Osteoblast (primary cell): ENCODE measurements at places on chromosomes 7 and 10. TPM values are rescaled to one million over a fixed set of nuclear protein-coding genes. Genes with fewer than 3 reads are reported as not detected.

- no peaks in the 10 kb centered on the region for H3K36me3 ChIP-seq
- no peak overlapping the region for H3K4me3 ChIP-seq
- peak; percentile 84 for DNase-seq
Observed at GRCh38 chr10:49164559-49165188, 23.5 kb downstream of the TMEM273 start.

Gene GDF10
- under 0.01 TPM in 2 replicates for total RNA-seq

DNA sequence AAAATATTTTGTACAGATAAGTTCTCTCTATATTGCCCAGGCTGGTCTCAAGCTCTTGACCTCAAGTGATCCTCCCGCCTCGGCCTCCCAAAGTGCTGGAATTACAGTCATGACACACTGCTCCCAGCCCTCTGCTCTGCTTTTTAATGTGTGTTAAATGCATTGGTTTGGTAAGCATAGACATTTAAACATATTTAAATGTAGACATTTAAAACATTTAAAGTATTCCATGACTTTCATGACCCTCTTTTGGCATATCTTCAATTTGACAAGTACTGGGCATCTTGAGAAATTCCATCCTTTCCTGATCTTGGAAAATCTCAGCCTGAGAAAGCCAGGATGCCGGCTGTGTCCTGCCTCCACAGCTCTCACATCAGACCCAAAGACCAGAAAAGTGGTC lies 5.2 kb upstream of the SAR1A start:
- H3K4me3 ChIP-seq = no peak overlapping the region
- no peak overlapping the region for H3K27ac ChIP-seq
- no peaks in the 10 kb centered on the region for H3K27me3 ChIP-seq
- no peaks in the 10 kb centered on the region for H3K36me3 ChIP-seq
- H3K4me1 ChIP-seq = peaks cover 8% of the 10 kb centered on the region

- no peaks in the 10 kb centered on the region for H3K4me1 ChIP-seq
- no peaks in the 10 kb centered on the region for H3K36me3 ChIP-seq
- no peaks in the 10 kb centered on the region for H3K27me3 ChIP-seq
- DNase-seq = no peak
Observed at GRCh38 chr10:80416479-80417098, 8.2 kb downstream of the PRXL2A start.

DNA sequence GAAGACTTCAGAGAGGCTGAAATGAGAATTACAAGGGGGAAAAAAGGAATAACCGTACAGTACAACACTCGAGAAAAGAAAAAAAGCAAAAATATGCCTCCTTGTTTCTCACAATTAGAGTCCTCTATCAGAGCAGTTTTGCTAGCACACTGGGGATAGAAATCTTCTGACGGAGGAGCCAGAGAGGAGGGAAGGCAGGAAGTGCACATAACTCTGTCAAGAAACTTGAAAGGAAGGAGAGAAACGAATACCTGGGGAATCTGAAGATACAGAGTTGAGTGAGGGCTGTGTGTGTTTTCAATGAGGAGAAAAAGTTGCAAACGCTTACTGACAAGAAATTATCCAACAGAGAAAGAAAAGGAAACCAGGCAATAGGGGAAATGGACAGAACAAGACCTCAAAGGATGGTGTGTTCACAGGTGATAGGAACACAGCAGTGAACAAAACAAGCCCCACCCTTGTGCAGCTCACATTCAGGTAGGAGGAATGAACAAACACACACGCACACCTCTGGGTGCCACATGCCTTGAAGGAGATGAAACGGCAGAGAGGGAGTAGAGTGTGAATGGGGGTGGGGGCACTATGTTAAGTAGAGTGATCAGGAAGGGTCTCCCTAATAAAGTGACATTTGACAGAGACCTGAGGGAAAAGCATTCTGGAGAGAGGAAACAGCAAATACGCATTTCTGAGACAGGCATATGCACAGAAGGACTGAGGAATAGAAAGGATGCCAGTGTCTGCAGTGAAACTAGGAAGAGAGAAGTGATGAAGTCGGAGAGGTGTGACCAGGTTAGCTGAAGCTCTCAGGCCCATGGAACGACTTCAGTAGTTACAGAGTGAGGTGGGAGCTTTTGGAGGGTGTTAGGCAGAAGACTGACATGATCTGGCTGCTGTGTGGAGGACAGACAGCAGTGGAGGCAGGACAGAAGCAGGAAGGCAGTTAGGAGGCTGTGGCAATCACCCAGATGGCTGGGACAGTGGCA lies 46.7 kb upstream of the SPOCK2 start:
- H3K36me3 ChIP-seq = no peaks in the 10 kb centered on the region
- H3K27me3 ChIP-seq = no peaks in the 10 kb centered on the region
- H3K4me3 ChIP-seq = no peak overlapping the region
- H3K4me1 ChIP-seq = peaks cover 8% of the 10 kb centered on the region
- H3K27ac ChIP-seq = no peak overlapping the region
